ENCODE measurements at places on chromosomes 4 and X.
A peak's percentile ranks its signal among the peaks of the same experiment; 100 is the strongest.

DNA sequence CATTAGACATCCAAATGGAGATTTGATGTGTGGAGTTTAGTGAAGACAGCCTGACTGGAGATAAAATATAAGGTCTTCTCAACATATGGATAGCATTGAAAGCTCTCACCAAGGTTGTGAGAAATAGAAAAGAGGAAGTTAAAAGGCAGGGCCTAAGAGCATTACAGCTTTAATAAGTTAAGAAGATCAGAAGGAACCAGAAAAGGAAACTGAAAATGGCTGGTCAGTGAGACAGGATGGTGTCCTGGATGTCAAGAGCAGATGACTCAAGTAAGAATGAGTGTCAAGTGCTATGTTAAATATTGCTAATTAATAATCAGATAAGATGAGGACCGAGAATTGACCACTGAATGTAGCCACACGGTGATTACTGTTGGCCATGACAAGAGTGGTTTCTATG lies 642.9 kb downstream of the STPG2 start:
- no peak for DNase-seq

DNA sequence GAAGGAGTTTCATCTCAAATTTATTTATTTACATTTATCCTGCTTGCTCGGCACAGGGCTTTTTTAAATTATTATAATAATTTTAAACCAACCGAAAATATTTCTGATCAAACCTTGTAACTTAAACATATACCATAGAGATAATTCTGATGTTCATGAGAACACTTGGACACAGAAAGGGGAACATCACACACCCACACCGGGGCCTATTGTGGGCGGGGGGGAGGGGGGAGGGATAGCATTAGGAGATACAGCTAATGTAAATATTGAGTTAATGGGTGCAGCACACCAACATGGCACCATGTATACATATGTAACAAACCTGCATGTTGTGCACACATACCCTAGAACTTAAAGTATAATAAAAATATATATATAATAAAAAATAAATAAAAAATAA lies 2.9 kb downstream of the ANXA5 start:
- DNase-seq: no peak

GRCh38 chr4:89619206-89619962 lies 217.6 kb downstream of the SNCA start:
- DNase-seq: no peak

DNA sequence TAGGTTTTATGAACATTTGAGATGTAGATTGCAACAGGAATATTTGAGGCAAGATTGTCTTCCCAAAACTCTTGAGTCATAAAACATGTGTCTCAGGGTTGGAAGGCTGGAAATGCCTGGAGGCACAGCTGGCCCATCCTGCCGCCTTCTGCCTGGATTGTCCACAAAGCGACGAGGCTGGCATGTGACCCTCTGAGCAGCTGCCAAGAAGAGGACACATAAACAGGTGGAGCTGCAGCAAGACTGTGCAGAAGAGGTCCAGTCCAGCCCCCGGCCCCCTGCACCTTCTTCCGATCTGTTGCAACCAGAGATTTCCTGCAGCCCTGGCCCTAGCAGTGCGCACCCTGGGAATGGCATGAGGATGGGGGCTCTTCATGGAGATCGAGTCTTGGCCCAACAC lies 101.9 kb upstream of the BCOR start:
- DNase-seq: no peak

- no peak for DNase-seq
Observed at GRCh38 chrX:96578781-96579180, 105.9 kb upstream of the DIAPH2 start.

GRCh38 chr4:35500812-35501211 lies 743.5 kb downstream of the ARAP2 start:
- DNase-seq: no peak

DNA sequence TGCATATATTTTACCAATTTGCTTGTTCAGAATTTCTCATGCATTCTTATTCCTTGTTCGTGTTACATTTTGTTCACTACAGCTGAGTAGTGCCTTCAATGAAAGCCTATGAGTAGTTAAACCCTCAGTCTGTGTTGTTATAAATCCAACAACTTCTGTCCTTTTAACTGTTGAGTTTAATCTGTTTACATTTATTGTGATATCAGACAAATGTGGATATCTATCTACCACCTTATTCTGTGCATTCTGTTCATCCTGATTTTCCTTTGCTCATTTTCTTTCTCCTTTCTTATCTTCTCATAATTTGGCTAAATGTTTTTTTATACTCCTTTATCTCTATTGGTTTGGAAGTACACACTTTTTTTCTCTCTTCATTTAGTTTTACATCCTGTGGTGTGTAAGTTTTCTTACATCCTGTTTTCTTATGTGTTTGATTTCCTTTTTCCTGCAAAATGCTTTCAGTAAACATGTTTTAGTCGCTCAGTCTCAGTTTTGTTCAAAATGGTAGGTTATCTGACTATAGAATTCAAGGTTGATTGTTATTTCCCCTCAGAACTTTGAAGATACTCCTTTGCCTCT lies 54.2 kb downstream of the CASP6 start:
- DNase-seq: no peak

DNA sequence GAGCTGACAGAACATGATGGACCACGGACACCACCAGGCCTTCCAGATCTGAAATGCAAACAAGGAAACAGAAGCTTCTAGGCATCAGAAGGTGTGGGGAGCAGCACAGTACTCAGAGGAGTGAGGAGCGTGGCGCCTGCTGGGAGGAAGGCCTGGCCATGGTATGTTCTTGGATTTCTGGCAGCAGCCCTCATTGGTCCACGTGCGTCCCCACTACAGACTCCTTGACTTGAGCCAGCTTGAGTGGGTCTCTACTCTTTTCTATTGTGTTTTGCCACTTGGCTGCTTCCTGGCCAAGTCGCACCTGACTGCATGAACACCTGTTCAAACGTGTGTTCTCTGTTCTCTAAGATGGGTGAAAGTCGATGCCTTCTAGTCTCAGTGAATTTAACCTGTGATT lies 18.0 kb downstream of the ZNF275 start:
- no peak for DNase-seq

DNA sequence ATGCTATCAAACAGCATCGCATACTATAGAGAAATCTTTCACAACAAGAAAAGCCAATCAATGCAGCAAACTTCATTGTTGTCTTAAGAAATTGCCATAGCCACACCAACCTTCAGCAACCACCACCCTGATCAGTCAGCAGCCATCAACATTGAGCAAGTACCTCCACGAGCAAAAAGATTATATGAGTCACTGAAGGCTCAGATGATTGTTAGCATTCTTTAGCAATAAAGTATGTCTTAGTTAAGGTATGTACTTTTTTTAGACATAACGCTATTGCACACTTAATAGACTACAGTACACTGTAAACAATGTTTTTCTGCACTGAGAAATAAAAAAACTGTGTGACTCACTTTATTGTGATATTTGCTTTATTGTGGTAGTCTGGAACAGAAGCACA lies 37.8 kb upstream of the FUNDC1 start:
- peak; percentile 45 for DNase-seq

DNA sequence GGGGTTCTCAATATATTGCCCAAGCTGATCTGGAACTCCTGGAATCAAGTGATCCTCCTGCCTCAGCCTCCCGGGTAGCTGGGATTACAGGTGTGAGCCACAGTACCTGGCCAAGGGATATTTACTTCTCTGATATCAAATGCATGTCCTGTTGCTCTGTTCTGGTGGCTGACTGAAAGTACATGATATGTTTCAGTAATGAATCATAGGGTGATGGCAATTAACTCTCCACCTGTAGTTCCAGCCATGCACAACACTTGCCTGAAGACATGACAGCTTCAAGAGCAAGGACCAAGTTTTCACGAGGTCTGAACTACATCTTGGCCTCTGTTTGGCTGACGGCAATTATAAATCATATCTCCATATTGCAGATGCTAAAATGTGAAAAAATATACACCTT lies 9.1 kb downstream of the ZCCHC4 start:
- no peak for DNase-seq

- no peak for DNase-seq
Observed at GRCh38 chr4:48173056-48173991, 39.3 kb upstream of the TXK start.

DNA sequence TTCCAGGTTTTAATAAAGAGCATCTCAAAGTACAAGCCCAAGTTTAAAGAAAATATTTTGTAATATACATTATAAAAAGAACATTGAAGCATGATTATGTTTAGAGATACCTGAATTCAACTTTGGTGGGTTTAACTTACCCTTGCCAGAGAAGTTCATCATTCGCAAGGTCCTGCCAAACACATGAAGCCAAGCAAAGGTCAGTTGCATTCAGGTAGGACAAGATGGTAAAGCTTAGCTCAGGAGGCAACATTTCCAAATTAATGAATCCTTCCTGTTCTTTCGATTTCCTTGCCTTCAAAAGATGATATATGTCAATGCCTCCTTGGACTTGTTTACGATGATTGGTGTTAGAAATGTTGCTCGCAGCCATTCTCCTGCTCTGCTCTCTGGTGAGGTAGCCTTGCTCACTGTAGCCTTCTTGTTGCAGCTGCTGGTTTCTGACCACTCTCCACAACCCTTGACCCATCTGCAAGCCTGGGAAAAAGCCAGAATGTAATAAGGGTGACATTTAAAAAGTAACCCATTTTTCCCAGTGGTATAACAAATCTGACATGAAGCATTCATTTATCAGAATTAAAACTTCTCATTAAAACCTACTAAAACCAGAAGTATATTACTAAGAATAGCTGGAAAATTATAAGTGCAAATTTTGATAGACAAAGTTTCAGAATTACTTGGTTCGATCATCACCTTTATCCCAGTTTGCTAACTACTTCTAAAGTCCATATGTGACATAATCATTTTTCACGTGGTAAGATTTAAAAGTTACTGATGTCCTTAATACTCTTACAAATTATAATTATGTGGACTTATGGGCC lies 20.6 kb downstream of the FBXO8 start:
- DNase-seq: no peak

GRCh38 chr4:94452476-94453371 lies 982 bp downstream of the PDLIM5 start:
- DNase-seq: no peak

DNA sequence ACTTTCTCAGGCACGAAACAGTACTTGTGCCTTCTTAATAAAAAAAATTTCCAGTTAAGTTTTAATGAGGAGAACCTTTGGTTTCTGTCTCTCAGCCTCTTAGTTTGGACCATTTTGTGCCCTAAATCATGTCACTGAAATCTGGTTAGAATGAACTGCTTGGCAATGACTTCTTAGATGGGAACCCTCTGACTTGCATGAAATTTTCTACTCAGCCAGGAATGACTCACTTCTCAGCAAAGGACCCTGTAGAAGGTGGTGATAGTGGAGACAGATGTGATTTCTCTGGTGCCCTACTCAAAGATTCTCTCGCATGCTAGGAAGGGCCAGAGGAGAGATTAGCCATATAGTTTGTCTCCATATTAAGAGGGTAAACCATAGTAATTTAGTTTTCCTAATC lies 50.5 kb downstream of the RASL11B start:
- DNase-seq: no peak

- DNase-seq: no peak
Observed at GRCh38 chr4:96913441-96914080, 1073.7 kb downstream of the PDHA2 start.

GRCh38 chrX:86154553-86154952 lies 6.3 kb downstream of the DACH2 start:
- no peak for DNase-seq

DNA sequence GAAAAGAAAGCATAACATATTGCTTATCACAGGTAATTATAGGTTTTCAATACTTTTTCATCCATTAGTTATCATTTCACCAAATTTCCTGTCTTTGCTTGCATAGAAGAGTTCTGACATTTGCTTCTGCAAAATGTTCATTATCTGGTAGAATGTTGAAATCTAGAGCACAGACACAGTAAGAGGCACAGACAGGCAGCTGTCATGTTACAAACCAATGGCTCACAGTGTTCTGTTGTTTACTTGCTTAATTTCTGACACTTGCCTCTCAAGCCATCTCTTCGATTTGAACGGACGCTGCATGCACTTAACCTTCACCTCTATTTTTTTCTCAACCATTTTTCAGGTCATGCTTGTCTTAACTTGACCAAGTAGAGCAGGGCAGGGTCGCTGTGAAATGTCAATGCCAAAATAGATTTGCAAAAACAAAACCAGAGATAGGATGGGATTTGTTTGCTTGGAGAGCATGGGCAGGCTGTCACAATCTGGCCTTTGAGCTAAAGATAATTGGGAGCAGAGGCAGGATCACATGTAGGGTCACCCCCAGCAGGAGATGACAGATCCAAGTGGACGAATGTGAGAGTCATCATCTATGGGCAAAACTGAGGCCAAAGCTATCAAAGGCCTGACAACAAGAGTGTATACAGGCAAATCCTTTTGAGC lies 292.3 kb downstream of the SMARCA1 start:
- no peak for DNase-seq

- no peak for DNase-seq
Observed at GRCh38 chr4:40916880-40917279, 167.1 kb downstream of the NSUN7 start.

- DNase-seq: no peak
Observed at GRCh38 chrX:12961196-12961718, 13.7 kb upstream of the TMSB4X start.

- DNase-seq: no peak
Observed at GRCh38 chr4:148116969-148117368, 325.2 kb downstream of the NR3C2 start.

DNA sequence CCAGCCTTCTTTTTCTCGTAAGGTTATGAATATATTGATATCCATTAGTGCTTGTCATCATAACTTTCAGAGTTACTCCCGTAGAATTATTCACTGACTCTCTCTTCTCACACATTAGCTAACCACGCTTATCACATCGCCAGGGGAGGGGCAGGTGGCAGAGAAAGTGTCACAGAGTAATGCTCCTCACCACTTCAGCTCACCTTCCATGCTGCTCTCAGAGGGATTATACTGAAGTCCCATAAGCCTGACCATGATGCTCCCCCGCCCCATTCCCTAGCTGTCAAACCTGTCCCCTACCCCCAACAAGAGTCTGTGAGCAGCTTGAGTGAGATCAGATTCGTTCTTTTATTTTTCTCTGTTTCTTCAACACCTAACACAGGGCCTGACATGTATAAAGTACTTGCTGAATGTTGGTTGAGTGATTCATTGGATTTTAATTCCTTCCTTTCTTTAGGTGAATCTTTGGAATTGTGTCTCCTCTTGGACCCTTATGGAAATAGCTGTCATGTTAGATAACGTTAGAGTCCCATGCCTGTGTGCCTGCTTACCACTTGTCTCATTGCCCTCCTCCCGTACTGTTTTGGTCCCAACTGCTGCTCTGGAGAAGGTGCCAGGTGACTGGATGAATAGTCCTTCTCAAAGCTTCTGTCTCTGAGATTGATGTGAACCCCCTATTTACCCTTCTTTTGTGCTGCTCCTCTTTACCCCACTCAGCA lies 55.1 kb downstream of the RS1 start:
- DNase-seq: no peak

- no peak for DNase-seq
Observed at GRCh38 chrX:12791257-12792228, at the start of gene PRPS2. Gene PRPS2, plus strand, starts transcription at chrX:12791412. Its CDS starts 86 bp downstream, at chrX:12791498.

DNA sequence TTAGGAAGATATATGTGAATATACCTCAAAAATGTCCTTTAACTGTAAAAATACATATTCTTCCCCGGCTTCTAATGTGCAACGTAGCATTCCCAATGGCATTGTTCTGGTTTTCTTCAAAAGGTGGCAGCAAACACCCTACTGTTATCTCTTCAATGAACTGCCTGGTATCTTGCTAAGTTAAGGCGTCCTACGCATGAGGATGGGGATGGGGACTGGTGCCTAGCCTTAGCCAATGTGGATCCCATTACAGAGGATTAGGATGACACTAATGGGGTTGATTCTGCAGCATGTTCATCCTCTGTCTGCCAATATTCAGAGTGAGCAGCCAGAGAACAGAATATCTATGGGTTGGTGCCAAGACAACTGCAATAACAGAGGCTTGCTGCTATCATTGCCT lies 334.9 kb upstream of the ADGRL3 start:
- no peak for DNase-seq
